ENCODE measurements at places on chromosomes 16 and 17. TPM values are rescaled to one million over a fixed set of nuclear protein-coding genes. Genes with fewer than 3 reads are reported as not detected.

RHBDF1 gene
- total RNA-seq = 2.5 TPM

KRTAP4-6 gene
- not detected for total RNA-seq

- DNase-seq = no peak
- H3K4me3 ChIP-seq = no peak overlapping the region
- H3K27ac ChIP-seq = no peak overlapping the region
- H3K36me3 ChIP-seq = peaks cover 5% of the 10 kb centered on the region
- no peaks in the 10 kb centered on the region for H3K4me1 ChIP-seq
- no peaks in the 10 kb centered on the region for H3K27me3 ChIP-seq
Observed at GRCh38 chr17:22600644-22601298, 908.4 kb downstream of the KCNJ18 start.

GRCh38 chr16:63612462-63613227 is 1509.2 kb downstream of the CDH11 start:
- H3K27me3 ChIP-seq = no peaks in the 10 kb centered on the region
- no peak for DNase-seq
- no peak overlapping the region for H3K27ac ChIP-seq
- no peaks in the 10 kb centered on the region for H3K4me1 ChIP-seq

- no peak overlapping the region for H3K27ac ChIP-seq
- no peaks in the 10 kb centered on the region for H3K27me3 ChIP-seq
- H3K4me3 ChIP-seq = no peak overlapping the region
Observed at GRCh38 chr16:1667271-1667670, 10.8 kb upstream of the JPT2 start.

TP53TG3 gene
- total RNA-seq = not detected

Measured in natural killer cell treated with Interleukin-12 subunit alpha and Interleukin-12 subunit beta and Interleukin-15 and Interleukin-18, amount 100 ng/mL, for 72 hours (primary cell).